ENCODE measurements at places on chromosomes 1 and 21. TPM values are rescaled to one million over a fixed set of nuclear protein-coding genes. Genes with fewer than 3 reads are reported as not detected.

DNA sequence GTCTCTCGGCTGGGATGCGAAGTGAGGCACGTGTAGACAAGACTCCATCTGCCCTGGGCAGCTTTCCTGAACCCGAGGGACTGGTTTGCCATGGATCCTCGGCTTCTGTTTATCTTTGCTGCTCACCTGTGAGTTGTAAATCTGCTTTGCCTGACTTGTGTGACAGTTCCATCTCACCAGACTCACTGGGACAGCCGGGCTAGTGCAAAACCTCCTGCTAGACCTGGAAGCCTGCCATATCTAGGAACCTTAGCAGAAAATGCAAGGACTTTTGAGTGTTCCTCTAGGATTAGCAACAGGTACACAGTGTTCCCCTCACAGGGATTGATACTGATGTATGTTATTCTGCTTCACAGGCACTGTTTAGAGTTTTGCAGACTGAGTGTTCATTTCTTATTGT, 218.6 kb downstream of the URB2 start:
- no peak for DNase-seq

The FBLIM1 gene
- total RNA-seq, result 0.16 TPM

The FCER1G gene
- total RNA-seq, result not detected

DNA sequence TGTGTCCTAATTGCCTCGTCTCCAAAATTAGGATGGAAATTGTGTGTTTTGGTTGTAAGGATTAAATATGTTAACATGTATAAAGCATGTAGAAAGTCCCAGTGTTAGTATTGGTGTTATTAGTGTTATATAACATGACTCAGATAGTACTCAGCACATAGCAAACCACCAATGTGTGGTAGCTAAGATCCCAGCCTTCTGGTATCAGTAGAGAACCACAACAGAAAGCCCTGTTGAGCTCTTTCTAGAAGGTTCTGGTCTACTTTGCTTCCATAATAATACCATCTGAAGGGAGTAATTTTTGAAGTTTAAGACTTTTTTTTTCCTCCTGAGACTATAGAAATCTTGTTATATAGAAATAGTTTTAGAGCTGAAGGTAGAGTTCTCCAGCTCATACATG, 259.3 kb upstream of the SGIP1 start:
- no peak for DNase-seq

The AMPD1 gene
- not detected for total RNA-seq

- DNase-seq, result no peak
Observed at GRCh38 chr1:184380468-184380867, 6.4 kb upstream of the C1orf21 start.

DNA sequence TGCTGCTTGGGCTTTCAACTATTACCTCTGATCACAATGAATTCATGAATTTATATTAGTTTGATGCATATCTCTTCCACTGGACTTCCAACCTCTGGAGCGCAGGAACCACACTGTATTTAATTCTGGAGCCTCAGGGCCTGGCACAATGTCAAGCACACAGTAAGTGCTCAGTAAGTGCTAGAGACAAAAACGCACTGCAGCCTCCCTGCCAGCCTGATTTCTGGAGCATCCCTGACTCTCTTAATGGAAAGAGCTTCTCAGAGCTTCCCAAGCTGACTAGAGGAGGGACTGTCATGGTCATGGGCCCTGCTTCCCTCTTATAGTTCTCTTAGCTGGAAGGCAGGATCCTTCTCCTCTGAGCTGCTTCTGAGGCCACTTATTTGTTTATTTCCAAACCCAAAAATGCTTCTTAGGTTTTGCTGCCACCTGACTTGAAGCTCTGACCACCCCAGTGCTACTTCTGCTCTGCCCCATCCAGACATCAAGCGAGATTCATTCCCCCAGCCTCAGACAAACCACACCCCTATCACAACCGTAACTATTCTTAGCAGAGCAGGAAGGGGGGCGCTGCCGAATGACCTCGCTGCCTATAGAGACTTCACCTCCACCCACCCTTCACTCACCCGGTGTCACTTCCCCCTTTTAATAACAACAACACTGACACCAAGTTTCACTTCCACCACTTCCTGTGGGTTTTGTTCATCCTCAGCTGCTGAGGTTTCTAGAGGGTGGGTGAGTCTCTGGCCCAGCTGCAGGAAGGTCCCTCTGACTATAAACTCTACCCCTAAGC, 33.6 kb downstream of the NUAK2 start:
- peak; percentile 64 for DNase-seq

The VAMP3 gene
- total RNA-seq, result 20.2 TPM
